LHCN-M2 (cell line): ENCODE measurements at places on chromosomes 11 and 22.

DNA sequence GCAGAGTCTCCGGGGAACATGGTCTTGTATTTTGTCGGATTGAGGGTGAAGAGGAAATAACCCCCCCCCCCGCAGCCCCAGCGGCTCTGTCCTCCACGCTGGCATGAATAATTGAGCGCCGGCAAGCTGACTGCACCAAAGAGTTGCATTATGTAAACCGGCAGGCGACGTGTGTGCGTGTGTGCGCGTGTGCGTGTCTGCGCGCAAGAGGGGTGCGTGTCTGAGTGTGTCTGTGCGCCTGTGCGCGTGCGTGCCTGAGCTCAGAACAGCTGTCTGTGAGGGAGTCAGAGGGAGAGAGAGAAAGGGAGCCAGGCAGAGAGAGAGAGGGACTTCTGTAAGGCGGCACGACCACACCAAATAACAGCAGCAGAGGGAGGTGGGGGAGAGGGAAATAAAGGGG, 94.4 kb downstream of the SCN3B start:
- DNase-seq: peak; percentile 79

- DNase-seq: peak; percentile 3
Measured at GRCh38 chr11:125063429-125064043, 431 bp downstream of the SLC37A2 start.

DNA sequence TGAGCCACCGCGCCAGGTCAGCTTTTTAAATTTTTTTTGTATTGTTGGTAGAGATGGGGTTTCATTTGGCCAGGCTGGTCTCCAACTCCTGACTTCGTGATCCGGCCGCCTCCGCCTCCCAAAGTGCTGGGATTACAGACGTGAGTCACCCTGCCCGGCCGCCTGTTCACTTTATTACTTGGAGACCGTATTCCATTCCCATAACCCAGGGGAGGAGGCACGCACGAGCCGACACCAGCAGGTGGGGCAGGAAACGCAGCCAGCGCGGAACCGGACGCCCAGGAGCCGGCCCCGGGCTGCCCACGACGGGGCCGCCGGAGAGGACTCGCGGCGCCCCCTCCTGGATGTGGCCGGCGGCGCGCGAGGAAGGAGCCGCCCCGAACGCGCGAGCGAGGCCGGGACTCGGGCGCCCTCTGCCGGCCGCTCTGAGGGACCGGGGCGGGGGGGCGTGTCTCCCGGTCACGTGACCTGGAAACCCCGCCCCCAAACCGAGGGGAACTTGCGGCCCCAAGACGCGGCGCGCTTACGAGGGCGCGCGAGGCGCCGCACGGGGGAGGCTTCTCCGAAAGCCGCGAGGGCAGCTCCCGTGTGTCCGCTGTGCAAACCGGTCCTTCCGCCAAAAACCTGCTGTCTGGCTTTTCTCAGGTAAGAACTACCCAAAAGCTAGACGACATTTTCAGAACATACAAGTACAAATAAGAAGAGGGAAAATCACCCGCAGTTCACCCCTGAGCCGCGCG, 11.6 kb upstream of the RNH1 start:
- peak; percentile 96 for DNase-seq

DNA sequence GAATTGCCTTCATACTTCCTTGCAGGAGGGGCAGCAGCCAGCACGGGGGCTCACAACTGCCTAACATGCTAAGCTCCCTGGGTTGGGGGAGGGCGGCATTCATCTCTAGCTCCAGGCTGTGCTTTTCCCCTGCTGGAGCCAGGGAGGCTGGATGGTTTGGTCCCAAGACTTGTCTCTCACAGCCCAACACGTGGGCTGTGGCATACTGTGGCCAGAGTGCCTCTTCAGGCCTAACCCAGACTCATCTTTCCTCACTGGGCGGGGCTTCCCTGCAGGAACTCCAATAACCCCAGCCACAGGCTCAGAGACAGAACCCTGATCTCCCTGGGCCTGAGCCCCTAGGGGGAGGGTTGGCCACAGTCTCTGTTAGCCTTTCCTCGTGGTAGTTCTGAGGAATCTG, 121.9 kb upstream of the PLET1 start:
- DNase-seq: no peak

GRCh38 chr11:90722552-90723190, 499.8 kb upstream of the CHORDC1 start:
- no peak for DNase-seq

- DNase-seq: no peak
Measured at GRCh38 chr11:120688163-120688562, 176.6 kb downstream of the GRIK4 start.

- no peak for DNase-seq
Measured at GRCh38 chr11:94910270-94910669, 63.1 kb downstream of the CWC15 start.

DNA sequence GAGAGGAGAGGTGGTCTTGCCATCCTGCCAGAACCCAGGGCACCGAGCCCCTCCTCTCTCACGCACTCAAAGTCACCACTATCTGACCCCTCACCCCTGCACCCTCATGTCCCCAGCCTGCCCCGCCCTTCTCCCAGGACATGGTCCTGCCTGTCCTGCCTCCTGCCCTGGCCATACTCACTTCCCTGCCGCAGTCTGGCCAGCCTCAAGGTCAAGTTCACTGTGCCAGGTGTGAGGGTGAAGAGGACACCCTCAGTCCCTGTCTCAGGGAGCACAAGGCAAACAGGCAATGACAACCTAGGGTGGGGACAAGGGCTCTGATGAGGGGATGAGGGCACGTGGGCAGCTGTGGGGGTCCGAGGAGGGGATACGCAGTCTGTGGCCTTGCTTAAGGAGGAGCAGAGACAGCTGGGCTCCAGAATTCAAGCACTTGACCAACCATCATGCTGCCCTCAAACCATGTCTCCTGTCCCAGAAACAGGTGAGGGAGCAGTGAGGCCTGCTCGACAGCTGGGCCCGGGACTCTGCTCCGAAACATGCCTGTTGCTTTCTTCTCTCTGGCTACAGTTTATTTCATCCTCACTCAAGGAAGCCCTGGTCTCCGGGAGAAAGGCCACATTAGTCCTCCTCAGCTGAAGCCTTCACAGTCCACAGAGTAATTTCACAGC, 36.6 kb downstream of the PDGFB start:
- peak; percentile 28 for DNase-seq

DNA sequence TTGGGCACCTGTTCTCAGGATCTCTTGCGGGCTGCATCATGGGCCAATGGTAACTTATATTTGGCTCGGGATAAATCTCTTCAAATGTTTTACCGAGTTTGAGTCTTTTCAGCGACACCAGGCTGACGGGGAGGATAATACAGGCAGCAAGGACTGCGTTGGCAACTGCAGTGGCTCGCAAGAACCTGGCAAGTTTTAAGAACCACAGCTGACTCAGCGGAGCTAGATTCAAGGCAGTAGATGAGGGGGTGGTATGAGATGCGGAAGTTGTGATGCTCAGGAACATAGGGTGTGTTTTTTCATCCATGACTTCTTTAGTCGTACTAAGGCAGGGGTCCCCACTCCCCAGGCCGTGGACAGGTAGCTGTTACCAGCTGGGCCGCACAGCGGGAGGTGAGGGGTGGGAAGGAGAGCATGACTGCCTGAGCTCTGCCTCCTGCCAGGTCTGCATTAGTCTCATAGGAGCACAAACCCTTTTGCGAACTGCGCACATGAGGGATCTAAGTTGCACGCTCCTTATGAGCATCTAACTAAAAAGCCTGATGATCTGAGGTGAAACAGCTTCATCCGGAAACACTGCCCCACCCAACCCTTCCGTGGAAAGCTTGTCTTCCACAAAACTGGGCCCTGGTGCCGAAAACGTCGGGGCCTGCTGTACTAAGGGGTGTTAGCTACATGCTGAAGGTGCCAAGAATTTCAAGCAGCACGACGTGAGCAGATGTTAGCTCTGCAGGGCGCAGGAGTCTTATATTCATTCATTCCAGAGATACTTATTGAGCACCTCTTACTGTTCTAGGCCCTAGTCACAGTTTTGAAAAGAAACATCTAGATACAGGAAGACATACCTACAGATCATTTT, 6.4 kb upstream of the JAM3 start:
- no peak for DNase-seq

DNA sequence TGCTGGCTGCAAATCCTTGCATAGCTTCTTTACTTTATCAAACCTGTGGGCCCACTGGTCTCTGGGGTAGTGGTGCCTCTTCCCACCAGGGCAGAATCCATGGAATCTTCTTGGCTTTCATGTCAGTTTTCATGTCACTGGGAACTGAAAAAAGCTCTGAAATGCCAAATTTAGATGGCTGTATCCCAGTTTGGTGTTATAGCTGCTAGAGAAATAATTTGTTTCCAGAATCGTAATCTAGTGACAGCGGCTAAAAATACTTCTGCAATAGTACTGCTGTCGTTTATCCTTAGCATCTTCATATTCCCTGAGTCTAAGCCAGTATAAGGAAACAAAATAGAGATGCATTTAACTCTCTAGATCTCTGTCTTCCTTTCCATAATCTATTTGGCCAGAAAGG, 983.4 kb upstream of the FAT3 start:
- no peak for DNase-seq

DNA sequence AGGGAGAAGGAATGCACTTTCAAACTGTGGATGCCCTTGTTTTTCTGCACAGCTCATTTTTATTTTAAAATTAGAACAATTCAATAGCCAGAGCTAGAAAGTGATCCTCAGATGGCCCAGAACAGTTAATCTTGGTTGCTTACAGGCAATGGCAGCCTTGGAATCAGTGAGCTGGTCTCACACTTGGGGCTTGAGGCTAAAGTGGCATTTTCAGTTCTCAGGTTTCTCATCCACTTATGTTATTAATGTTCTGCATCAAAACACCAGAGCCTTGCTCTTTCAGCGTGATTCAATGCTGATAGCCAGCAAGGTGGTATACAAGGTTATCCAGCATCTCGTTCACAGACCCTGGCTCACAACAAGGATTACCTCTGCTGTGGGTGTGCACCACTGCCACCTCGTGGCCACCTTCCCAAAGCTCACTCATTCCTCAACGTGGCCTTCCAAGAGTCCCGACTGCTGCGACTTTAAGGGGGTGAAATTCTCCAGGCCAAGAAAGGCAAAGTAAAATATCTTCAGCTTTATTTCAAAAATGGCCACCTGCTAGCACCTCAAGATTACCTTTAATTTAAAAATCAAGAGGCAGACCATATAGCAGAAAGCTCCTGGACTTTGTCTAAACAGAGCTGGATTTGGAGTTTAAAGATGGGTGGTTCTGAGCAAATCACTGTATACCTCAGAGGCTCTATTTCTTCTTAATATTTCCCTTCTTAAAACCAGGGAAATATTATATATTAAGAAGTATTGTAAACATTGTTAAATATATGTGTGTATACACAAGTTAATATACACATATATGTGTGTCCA, 34.2 kb upstream of the FSHB start:
- peak; percentile 39 for DNase-seq
